ENCODE measurements at places on chromosomes 6 and 20. TPM values are rescaled to one million over a fixed set of nuclear protein-coding genes. Genes with fewer than 3 reads are reported as not detected.

Gene DNAH8
- polyA plus RNA-seq: not detected

Gene APMAP
- polyA plus RNA-seq: 29.5 TPM

Gene SUMO4
- not detected for polyA plus RNA-seq

Gene RAET1E
- polyA plus RNA-seq: 0.19 TPM

Gene TMEM14C
- polyA plus RNA-seq: 119 TPM
